Ammon's horn (tissue), 1 donor: ENCODE measurements at places on chromosomes 16 and 17.

DNA sequence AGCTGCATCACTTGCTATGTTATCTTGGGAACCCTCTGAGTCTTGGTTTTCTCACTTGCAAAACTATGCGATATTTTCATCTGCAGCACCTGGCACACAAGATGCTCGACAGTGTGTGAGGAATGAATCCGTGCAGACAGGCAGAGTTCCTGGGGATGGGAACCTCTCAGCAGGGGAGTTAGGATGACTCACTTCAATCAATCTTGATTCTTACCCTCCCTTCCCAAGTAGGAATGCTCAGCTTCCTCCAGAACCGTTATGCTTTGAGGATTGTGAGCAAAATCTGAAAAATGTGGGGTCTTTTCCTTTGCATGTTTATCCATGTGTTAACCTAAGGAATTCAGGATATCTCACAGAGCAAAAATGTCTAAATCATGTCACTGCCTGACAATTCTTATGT, 68.9 kb upstream of the HNF1B start:
- DNase-seq: peak; percentile 21

- DNase-seq: no peak
Observed at GRCh38 chr17:77647531-77647930, 311.0 kb upstream of the TNRC6C start.

DNA sequence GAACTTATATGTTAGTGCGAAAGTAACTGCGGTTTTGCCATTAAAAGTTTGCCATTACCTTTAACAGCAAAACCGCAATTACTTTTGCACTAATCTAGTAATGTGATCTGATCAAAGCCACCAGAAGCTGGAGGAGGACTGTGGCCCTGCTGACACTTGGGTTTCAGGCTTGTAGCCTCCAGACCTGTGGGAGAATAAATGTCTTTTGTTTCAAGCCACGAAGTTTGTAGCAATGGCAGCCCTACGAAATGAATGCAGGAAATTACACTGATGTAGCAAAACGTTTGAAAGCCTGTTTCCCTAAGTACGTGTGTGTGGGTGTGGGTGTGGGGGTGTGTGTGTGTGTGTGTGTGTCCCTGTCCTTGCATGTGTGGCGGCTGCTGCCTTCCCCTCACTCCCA, 66.6 kb downstream of the WSB1 start:
- no peak for DNase-seq

- no peak for DNase-seq
Observed at GRCh38 chr17:51731941-51732722, 426.4 kb downstream of the CA10 start.

- DNase-seq: no peak
Observed at GRCh38 chr17:80843741-80844156, 147.9 kb upstream of the CHMP6 start.

DNA sequence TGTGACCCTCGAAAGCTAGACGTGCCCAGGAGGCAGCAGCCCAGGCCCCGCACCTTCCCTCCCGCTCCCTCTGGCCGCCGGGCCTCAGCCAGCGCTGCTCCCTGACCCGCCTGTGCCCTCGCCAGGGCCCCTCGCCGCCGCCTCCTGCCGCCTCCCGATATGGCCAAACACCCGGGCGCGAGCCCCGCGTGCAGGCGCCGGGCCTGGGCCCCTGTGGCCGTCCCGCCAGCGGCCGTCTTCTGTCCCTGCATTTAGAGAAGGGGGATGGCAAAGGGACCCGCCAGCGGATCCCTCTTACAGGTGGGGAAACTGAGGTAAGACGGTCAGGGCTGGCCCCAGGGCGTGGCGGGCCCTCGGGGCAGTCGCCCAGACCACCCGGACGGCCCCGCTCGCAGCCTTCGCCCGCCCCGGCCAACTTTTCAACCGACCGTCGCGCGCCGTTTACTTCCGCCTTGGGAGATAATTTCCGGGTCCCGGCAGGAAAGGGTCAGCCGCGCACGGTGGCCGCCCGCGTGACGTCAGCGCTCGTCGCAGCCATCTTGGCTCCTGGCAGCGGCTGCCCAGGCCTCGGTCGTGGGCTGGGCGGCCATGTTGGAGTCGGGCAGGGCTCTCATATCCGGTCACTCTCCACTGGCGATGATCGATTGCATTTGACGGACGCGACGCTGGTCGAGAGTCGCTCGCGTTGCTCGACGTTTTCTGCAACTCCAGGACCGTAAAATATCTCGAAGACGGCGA, 7.0 kb upstream of the GNG13 start:
- peak; percentile 96 for DNase-seq

GRCh38 chr16:31474173-31474714, 2.3 kb downstream of the TGFB1I1 start:
- no peak for DNase-seq

DNA sequence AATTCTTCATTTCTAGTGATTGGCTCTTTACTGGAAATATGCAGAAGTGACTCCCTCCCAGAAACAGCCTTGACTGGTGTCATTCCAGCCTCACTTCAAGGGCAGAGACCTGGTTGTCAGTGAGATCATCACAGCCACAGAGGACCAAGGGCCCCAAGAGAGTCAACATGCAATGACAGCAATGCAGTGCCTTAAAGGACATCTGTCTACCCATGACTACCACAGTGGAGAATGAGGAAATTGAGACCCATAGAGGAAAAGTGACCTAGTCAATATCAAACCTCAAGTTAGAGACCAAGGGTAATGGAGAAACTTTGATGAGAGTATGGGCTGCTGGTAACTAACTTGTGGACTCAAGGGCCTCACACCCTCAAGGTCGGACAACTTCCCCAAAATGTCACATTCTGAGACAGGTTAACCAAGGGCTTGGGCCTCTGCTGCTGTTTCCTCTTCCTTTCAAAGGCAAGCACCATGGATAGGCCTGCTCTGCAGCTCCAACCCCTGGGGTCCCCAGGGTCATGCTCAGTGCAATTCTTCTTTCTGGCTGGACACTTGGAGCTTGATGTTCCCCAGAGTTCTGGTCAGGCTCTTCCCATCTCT, 11.3 kb downstream of the NOG start:
- DNase-seq: no peak

GRCh38 chr16:89392881-89393737, 97.3 kb downstream of the ANKRD11 start:
- DNase-seq: no peak

DNA sequence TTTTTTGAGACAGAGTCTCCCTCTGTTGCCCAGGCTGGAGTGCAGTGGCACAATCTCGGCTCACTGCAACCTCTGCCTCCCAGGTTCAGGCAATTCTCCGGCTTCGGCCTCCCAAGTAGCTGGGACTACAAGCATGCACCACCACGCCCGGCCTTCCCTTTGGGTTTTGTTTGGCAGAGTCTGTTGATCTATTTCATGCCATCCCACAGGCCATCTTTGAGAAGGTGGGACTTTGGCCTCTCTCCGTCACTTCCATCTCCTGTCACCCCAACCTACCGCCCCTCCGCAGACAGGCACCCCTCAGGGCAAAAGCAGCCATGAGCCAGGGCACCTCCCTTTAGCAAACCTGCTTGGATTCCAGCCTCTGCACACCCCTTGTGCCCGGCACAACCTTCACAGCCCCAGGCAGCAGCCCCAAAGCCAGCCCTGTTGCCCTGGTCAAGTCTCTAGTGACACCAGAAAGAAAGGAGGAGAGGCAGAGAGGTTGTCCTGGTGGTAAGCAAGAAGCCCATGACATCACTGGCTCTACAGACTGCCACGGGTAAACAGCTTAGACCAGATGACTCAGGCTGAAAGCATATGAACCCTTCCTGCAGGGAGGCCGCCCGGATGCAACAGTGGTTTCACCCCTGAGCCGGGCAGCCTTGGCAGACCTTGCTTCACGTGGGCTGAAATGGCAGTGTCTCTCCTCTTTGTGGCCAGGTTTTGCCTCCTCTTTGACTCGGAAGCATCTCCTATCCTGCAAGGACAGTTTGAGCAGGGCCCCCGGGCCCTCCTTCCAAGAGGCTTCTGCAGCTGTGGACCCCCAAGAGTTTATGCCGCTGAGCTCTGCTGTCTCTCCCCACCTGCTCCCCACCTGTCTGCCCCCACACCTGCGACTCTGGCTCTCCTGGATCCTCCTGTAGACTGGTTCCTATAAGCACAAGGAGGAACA, 8.1 kb upstream of the TIMP2 start:
- DNase-seq: no peak

- DNase-seq: no peak
Observed at GRCh38 chr16:88613-89012, 10.6 kb downstream of the MPG start.

GRCh38 chr17:49548051-49548505, 27.6 kb upstream of the NXPH3 start:
- no peak for DNase-seq

DNA sequence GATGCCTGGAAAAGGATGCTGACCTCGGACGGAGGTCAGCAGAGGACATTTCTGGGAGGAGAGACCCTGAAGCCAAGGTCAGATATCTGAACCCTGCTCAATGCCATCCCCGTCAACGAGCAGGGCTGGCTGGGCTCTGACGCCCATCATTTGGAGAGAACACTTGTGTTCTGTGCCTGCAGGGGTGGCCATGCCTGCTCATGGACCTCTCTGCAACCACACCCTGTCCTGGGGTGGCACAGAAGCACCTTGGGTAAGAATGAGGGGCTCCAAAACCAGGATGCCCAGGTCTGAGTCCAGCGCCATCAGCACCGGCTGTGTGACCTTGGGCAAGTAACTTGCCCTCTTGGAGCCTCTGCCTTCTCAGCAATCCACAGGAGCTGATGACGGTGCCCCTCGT, 293.7 kb upstream of the FOXF1 start:
- no peak for DNase-seq

- DNase-seq: no peak
Observed at GRCh38 chr17:35981908-35982330, 622 bp upstream of the CCL16 start.

DNA sequence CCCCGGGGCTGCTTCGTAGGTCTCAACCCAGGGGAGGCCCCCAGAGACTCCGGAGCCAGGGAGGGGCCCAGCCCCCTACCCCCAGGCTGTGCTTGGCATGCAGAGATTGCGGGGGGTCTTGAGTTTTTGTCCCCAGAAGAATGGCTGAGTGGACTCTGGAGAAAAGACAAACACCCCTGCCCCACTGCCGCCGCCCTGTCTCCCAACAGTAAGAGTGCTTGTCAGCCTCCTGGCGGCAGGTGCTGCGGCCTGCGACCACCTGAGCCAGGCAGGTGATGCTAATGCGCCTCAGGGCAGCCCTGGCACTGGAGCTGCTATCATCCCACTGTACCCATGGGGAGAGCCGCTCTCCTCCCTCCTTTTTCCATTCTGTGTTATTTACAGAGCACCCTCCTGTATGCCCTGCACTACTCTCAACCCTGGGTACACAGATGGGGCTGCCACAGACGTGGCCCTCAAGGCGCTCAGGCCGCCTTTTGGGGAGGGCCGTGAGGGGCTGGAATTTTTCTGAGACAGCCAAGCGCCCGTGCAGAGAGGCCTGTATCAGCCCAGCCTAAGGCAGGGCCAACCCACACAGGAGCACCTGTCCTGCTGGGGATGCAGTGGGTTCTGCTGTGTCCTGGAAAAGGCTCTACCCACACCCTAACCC, 2.6 kb upstream of the IL17C start:
- no peak for DNase-seq

GRCh38 chr17:13475574-13476223, 126.0 kb downstream of the HS3ST3A1 start:
- DNase-seq: no peak

- no peak for DNase-seq
Observed at GRCh38 chr16:2231016-2231931, 5.0 kb upstream of the DNASE1L2 start.

- DNase-seq: peak; percentile 70
Observed at GRCh38 chr17:82213251-82214011, 789 bp upstream of the CCDC57 start.

- no peak for DNase-seq
Observed at GRCh38 chr17:10557422-10557821, 8.0 kb upstream of the MYH2 start.

DNA sequence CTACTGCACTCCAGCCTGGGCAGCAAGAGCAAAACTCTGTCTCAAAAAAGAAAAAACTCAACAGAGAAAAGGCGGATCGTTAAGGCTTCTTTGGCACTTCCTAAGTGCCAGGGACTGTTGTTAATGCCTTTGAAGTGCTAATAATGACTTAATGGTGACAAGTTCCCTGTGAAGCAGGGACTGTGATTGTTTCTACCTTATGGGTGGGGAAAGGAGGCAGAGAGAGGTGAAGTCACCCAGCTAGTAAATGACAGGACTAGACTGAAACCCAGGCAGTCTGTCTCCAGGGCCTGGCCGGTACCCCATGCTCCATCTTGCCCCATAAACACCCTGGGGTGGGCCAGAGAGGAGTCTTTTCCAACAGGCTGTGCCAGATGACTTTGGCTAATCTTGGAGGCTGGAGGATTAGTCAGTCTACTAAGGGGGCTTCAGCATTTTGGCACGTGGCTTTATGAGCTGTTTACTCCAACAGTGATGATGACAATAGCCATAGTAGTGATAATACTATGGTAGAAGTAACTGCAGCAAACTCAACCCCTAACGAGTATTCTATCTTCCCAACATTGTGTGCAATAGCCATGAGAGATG, 26.9 kb downstream of the ABCC1 start:
- DNase-seq: no peak
